ENCODE measurements at places on chromosomes 7 and 10. TPM values are rescaled to one million over a fixed set of nuclear protein-coding genes. Genes with fewer than 3 reads are reported as not detected.
A peak's percentile ranks its signal among the peaks of the same experiment; 100 is the strongest.

DNA sequence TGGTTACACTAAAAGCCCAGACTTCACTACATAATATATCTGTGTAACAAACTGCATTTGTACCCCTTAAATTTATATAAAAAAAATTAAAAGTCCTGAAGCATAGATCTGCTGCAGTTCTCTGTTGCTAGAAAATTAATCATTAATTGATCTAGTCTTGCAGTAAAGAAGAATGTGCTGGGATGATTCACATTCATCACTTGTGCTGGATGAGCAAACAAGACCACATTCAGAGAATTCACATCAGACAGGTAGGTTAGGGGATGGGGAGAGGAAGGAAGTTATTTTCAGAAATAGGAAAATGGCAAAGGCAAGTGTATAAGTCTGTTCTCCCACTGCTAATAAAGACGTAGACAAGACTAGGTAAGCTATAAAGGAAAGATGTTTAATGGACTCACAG, 1019.0 kb downstream of the KCNMA1 start:
- DNase-seq, result no peak

DNA sequence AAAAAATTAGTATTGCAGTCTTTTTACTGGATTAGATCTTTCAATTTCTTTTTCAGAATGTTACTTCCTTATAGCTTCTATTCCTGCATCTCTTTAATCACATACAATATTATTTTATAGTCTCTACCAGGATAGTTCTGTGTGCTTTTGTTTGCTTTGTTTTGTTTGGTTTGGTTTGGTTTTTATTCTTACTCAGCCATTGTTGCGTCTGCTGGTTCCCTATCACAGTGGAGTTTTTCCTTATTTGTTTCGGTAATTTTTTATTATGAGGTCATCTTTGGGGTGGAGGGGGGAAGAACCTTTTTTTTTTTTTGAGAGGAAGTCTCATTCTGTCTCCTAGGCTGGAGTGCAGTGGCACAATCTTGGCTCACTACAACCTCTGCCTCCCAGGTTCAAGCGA, 9.0 kb upstream of the BAIAP2L1 start:
- DNase-seq, result no peak

LRWD1 gene
- 22.7 TPM for total RNA-seq

TSPAN33 gene
- not detected for total RNA-seq

TAS2R41 gene
- total RNA-seq, result not detected

DNA sequence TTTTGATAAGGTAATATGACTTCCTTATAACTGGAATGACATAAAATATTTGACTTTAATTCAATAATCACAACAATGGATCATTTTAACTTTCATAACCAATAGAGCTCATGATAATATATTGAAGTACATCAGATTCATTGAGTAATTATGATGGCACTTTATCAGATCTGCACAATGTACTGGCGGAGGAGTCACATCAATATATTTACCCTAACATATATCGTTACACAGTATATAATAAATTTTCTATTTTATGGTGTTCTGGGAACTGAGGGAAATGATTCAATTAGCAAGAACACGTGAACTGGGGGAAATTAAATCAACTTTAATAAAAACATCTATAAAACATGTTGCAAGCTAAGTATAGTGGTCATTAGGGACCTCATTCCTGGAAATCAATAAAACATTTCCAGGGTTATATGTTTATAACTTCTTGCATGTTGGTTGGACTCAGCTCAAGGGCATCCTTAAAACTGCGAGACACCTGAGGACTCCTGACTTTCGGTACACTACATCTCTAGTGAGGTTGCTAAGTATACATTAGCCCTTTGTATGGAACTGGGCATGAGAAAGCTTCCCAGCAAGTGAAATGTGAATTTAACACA, 254.0 kb downstream of the KCND2 start:
- no peak for DNase-seq

SLC26A3 gene
- total RNA-seq, result not detected

GRCh38 chr10:119502209-119502608, 40.3 kb downstream of the RGS10 start:
- DNase-seq, result no peak

ASB10 gene
- not detected for total RNA-seq

GRCh38 chr7:20193242-20193777, 23.9 kb downstream of the MACC1 start:
- peak; percentile 54 for DNase-seq
